ENCODE measurements at places on chromosomes 7 and 10. TPM values are rescaled to one million over a fixed set of nuclear protein-coding genes. Genes with fewer than 3 reads are reported as not detected.

The LRRTM3 gene
- total RNA-seq = not detected

The TSPAN12 gene
- total RNA-seq = not detected

The PIK3AP1 gene
- 4.5 TPM for total RNA-seq

The SOSTDC1 gene
- total RNA-seq = not detected

The RADIL gene
- total RNA-seq = 0.58 TPM

The SRRM3 gene
- not detected for total RNA-seq

The PRKRIP1 gene
- total RNA-seq = 25.1 TPM

The PCLO gene
- total RNA-seq = not detected

The NDUFA5 gene
- 70.8 TPM for total RNA-seq

The AZGP1 gene
- not detected for total RNA-seq

GRCh38 chr7:83038787-83039186, 123.9 kb downstream of the PCLO start:
- no peaks in the 10 kb centered on the region for H3K36me3 ChIP-seq
- no peaks in the 10 kb centered on the region for H3K27me3 ChIP-seq
- H3K4me1 ChIP-seq = no peaks in the 10 kb centered on the region
- no peak for DNase-seq
- no peak overlapping the region for H3K4me3 ChIP-seq
- no peak overlapping the region for H3K27ac ChIP-seq

- H3K4me3 ChIP-seq = no peak overlapping the region
- no peak overlapping the region for H3K27ac ChIP-seq
- H3K36me3 ChIP-seq = no peaks in the 10 kb centered on the region
- H3K27me3 ChIP-seq = peaks cover 71% of the 10 kb centered on the region
Observed at GRCh38 chr7:1369916-1370657, 89.2 kb downstream of the MICALL2 start.

DNA sequence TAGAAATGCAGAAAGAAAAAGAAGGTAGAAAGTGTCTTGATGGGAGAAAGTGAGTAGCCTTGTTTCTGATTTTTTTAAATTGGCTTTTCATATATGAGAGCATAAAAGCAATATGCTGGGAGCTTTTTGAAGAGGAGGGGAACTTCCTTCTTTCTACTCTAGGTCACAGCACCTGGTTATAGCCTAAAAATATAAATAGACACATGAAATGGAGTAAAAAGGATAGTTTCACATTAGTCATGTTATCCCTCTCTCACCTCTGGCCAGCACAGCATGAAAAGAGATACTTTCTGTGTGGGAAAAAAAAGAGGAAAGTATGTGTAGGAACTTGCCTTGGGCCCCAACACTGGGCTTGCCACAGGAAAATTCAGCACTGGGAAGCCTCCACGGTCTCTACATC, 292.2 kb upstream of the ZWINT start:
- H3K27ac ChIP-seq = no peak overlapping the region
- no peak for DNase-seq
- H3K4me3 ChIP-seq = no peak overlapping the region
- H3K27me3 ChIP-seq = no peaks in the 10 kb centered on the region
- no peaks in the 10 kb centered on the region for H3K4me1 ChIP-seq

- H3K27me3 ChIP-seq = peaks cover 13% of the 10 kb centered on the region
- DNase-seq = no peak
- H3K4me1 ChIP-seq = peaks cover 1% of the 10 kb centered on the region
- H3K27ac ChIP-seq = no peak overlapping the region
Observed at GRCh38 chr7:29484280-29484679, 79.4 kb upstream of the PRR15 start.

DNA sequence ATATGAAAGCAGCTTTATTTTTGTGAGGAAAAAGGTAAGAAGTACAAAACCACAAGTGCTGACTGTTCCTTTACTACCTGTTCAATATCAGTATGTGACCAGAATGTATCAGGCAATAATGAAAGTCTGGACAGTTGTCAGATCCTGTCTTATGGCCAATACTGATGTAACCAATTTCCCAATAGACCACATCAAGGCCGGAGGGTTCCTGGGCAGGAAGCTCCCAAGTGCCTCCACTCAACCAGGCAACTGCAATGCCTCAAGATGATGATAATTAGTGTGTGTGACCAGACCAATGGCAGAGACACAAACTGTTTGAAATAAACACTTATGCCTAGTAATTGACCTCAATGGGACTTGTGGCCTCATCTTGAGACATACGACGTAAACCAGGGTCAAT, 149.4 kb upstream of the ASAH2 start:
- H3K4me1 ChIP-seq = peaks cover 18% of the 10 kb centered on the region
- DNase-seq = no peak
- peaks cover 12% of the 10 kb centered on the region for H3K36me3 ChIP-seq
- H3K27me3 ChIP-seq = no peaks in the 10 kb centered on the region
- H3K4me3 ChIP-seq = no peak overlapping the region

DNA sequence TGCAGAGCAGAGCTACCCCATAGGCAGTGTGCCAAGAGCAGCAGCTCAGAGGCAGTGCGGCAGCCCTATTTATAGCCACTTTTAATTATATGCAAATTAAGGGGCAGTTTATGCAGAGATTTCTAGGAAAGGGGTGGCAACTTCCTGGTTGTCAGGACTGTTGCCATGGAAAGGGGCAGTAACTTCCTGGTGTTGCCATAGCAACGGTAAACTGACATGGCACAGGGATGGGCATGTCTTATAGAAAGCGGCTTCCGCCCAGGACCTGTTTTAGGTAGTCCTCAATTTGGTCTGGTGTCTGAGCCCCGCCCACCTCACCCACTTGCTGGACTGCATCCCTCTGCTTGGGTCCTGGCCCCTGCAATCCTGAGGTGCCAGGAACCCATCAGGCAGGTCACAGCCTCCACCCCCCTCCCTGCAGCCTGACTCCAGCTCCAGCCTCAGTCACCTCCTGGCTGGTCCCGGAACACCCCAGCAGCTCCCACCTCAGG, 115.8 kb downstream of the TMEM130 start:
- H3K36me3 ChIP-seq = no peaks in the 10 kb centered on the region
- peaks cover under 1% of the 10 kb centered on the region for H3K27me3 ChIP-seq
- no peaks in the 10 kb centered on the region for H3K4me1 ChIP-seq
- H3K4me3 ChIP-seq = no peak overlapping the region

- H3K27me3 ChIP-seq = no peaks in the 10 kb centered on the region
- H3K4me1 ChIP-seq = peaks cover 12% of the 10 kb centered on the region
- DNase-seq = peak; percentile 19
- peaks cover 5% of the 10 kb centered on the region for H3K36me3 ChIP-seq
Observed at GRCh38 chr7:99731638-99732374, 3.2 kb downstream of the CYP3A7 start.

DNA sequence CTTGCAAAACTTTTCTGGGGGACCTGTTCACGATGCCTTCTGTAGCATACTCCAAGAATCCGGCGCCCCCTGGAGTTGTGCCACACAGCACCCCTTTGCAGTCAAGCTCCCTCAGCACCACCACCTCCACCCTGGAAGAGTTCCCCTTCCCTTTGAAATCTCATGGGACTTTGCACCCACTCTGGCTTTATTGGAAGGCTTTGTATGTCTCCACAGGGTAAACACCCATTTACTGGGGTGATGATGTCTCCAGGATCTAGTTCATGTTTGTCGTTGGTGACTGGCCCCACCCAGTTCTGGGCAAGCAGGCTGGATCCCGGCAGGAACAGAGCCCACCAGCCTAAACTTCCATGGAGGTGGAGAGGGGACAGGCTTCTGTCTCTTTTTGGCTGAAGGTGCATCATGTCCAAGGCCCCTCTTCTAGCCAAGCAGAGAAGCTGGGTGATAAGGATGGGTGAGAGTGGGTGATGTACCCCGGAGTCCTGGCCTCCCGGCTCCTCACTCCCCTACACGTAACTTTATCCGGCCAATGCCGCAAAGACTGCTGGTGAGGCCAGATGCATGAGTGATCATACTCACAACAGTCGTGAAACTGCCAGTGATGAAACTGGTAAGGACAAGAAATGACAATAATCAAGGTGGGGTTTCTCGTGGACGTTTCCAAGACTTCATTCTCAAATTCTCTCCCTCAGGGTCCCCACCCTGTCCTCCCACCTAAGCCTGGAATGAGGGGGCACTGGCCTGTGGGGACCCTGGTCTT, 695 bp upstream of the CLDN4 start:
- no peaks in the 10 kb centered on the region for H3K36me3 ChIP-seq
- no peak overlapping the region for H3K4me3 ChIP-seq
- no peak for DNase-seq
- H3K4me1 ChIP-seq = peaks cover 22% of the 10 kb centered on the region
- H3K27ac ChIP-seq = no peak overlapping the region

- H3K27me3 ChIP-seq = peaks cover 16% of the 10 kb centered on the region
- H3K27ac ChIP-seq = no peak overlapping the region
- no peaks in the 10 kb centered on the region for H3K36me3 ChIP-seq
- H3K4me3 ChIP-seq = no peak overlapping the region
- DNase-seq = no peak
Observed at GRCh38 chr10:131792809-131793208, 108.0 kb upstream of the PPP2R2D start.

DNA sequence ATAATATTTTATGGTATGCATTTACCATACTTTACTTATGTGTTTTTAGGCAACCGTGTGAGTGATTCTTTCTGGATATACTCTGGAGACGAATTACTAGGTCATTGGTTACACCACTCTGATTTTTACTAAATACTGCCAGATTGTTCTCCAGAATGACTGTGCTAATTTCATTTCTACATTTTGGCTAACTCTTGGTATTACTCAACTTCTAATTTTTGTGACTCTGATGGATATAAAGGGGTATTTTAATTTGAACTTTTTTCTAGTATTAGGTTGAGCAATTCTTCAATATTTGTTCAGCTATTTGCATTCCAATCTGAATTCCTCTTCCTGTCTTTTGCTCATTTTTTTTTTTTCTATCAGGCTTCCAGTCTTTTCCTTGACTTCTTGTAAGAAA, 223.6 kb downstream of the MDFIC start:
- no peaks in the 10 kb centered on the region for H3K4me1 ChIP-seq
- no peak overlapping the region for H3K4me3 ChIP-seq
- H3K36me3 ChIP-seq = no peaks in the 10 kb centered on the region
- peaks cover 6% of the 10 kb centered on the region for H3K27me3 ChIP-seq

DNA sequence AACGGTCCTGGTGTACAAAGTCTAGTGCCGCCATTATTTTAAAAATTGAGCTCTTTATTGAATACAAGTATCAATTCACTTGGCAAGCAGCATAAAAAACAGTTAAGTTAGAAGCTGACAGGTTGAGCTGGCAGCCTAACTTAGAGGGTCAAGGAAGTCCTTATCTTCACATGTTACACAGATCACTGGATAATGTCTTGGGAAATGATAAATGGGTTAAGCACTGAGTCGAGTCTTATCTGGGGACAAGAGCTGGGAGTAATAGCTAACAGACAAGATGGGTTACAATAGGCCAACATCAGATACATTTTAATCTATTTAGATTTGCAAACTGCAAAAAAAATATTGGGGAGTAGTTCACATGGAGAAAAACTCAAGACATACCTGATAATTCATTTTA, 34.2 kb downstream of the SLC18A2 start:
- H3K27ac ChIP-seq = no peak overlapping the region
- no peaks in the 10 kb centered on the region for H3K36me3 ChIP-seq
- no peaks in the 10 kb centered on the region for H3K4me1 ChIP-seq
- H3K4me3 ChIP-seq = no peak overlapping the region
- DNase-seq = no peak

DNA sequence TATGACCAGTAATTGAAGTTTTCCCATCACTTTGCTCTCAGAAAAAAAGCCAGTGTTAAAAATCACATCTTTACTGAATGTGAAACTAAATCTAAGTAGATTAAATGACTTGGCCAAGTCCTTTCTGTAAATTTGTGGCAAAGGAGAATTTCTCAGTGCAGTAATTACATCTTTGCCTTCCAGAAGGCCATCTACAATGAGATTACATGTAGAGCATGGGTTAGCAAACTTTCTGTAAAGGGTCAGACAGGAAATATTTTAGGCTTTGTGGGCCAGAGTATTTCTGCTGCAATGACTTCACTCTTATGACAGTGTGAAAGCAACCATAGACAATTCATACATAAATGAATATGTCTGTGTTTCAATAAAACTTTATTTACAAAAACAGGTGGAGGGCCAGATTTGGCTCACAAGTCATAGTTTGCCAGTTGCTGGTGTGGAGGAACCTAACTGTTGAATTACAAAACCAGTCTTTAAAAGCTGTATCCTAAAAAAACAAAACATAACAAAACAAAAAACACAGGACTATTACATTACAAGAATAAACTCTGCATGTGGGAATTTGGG, 191.0 kb downstream of the TAX1BP1 start:
- no peaks in the 10 kb centered on the region for H3K4me1 ChIP-seq
- no peak for DNase-seq
- H3K27ac ChIP-seq = no peak overlapping the region
- no peaks in the 10 kb centered on the region for H3K36me3 ChIP-seq
- no peak overlapping the region for H3K4me3 ChIP-seq

- H3K36me3 ChIP-seq = no peaks in the 10 kb centered on the region
- H3K27me3 ChIP-seq = peaks cover 28% of the 10 kb centered on the region
- H3K27ac ChIP-seq = no peak overlapping the region
- H3K4me1 ChIP-seq = no peaks in the 10 kb centered on the region
Observed at GRCh38 chr10:33419311-33419710, 84.8 kb upstream of the NRP1 start.

- H3K4me1 ChIP-seq = peaks cover 5% of the 10 kb centered on the region
- DNase-seq = no peak
- peaks cover 65% of the 10 kb centered on the region for H3K27me3 ChIP-seq
- H3K36me3 ChIP-seq = no peaks in the 10 kb centered on the region
Observed at GRCh38 chr7:124032369-124033094, at the start of gene TMEM229A. TSS of gene TMEM229A (minus strand) at chr7:124033067. CDS start at chr7:124033003, 64 bp downstream.

- no peak for DNase-seq
- no peak overlapping the region for H3K27ac ChIP-seq
- H3K4me3 ChIP-seq = no peak overlapping the region
- H3K4me1 ChIP-seq = no peaks in the 10 kb centered on the region
- no peaks in the 10 kb centered on the region for H3K36me3 ChIP-seq
- H3K27me3 ChIP-seq = no peaks in the 10 kb centered on the region
Observed at GRCh38 chr7:18315241-18315640, 180.3 kb upstream of the HDAC9 start.

DNA sequence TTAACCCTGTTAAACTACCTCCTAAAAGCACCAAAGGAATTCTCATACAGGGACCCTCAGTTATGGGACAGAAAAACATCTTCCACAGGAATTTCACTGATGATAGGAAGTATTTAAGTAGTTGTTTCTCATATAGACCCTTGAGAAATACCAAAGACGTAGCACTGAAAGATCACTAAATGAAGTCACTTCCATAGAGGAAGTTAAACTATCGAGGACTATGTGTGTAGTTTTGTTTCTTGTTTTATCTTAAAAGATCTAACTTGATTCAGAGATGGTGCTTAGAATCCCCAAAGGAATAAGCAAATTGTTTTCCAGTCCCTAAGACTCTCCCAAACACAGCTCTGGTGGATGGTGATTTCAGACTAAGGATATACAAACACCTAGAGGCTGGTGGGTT, 94.8 kb upstream of the AFAP1L2 start:
- H3K27ac ChIP-seq = peak overlapping the region; percentile 97
- no peak for DNase-seq
- H3K36me3 ChIP-seq = peaks cover 36% of the 10 kb centered on the region
